Endothelial cell of umbilical vein (primary cell): ENCODE measurements at places on chromosomes 16 and 17. TPM values are rescaled to one million over a fixed set of nuclear protein-coding genes. Genes with fewer than 3 reads are reported as not detected.

Gene TBC1D16
- total RNA-seq: 48.6 and 50.9 TPM in 2 replicates

Gene ARHGAP44
- 0.42 and 0.55 TPM in 2 replicates for total RNA-seq

DNA sequence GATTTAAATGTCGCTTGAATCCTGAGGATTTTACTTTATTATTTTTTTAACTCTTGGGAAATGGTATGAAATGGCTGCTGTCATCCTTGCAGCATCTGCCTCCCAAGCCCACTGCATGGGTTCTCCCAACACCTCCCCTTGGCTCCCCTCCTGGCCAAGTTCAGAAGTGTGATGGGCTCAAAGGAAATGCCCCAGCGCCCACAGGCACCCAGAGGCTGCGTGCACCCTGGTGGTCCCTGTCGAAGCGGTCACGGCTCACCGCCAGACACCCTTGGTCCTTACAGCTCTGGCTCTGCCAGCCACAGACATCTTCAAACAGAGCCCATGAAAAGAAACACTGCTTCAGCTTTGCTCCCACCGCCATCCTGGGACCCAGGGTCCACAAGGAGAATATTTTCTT, 334.7 kb downstream of the SOX9 start:
- no peaks in the 10 kb centered on the region for H3K36me3 ChIP-seq
- H3K4me3 ChIP-seq: no peak overlapping the region
- H3K27ac ChIP-seq: no peak overlapping the region

DNA sequence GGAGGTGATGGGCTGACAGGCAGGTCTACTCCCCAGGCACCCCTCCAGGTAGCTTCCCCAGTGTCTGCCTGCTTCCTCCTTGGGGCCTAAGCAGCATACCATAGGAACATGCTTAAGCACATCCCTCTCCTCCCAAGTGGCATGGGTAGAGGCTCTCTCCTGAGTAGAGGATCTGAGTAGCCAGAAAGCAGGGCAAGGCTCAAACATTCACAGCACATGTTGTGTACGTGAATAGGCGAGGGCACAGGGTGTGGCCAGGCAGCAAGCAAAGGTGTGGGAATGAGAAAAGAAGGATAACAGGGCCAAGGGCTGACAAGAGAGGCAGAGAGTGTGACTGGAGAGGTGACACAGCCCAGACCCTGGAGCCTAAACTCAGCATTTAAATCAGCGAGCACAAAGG, 29.7 kb upstream of the GFOD2 start:
- H3K4me1 ChIP-seq: no peaks in the 10 kb centered on the region
- H3K4me3 ChIP-seq: no peak overlapping the region
- no peaks in the 10 kb centered on the region for H3K27me3 ChIP-seq
- H3K36me3 ChIP-seq: peaks cover 1% of the 10 kb centered on the region
- DNase-seq: no peak

DNA sequence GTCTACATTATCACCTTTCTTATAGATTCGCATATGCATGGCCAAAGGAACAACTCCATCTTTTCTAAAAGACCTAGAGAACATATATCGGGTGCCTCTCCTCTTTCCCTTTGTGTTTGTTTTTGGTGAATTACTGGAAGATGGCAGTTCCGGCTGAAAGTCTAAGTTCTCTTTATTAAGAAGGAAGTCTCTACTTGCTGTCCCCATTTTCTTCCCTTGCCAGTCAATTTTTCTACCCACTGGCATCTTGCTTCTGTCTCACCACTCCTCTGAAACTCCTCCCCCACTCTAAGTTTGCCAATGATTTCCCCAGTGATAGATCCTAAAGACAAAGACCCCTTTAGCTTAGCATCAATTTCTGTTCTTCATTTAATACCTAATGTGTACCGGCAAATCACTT, 93.9 kb upstream of the CORO6 start:
- H3K36me3 ChIP-seq: no peaks in the 10 kb centered on the region
- H3K27ac ChIP-seq: no peak overlapping the region
- no peak for DNase-seq
- H3K4me3 ChIP-seq: no peak overlapping the region
- H3K27me3 ChIP-seq: no peaks in the 10 kb centered on the region

DNA sequence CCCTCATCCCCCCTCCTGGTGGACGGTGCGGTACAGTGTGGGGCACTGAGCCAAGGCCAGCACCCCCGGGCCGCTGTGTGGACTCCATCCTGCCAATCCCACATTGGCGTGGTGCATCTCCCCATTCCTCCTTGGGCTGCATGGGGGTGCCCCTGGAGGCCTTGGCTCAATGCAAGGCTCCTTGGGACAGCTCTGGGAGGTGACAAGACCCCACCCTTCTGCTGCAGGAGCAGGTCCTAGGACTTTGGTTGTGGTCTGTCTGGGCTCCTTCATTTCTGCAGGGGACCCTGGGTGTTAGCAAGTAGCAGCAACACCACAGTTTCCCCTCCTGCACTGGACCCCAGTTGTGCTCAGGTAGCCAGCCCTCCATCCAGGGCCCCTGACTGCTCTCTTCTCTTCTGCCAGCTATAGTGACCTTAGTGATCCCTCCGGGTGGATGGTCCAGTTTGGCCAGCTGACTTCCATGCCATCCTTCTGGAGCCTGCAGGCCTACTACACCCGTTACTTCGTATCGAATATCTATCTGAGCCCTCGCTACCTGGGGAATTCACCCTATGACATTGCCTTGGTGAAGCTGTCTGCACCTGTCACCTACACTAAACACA, 1.3 kb downstream of the PRSS21 start:
- no peak overlapping the region for H3K27ac ChIP-seq
- H3K36me3 ChIP-seq: no peaks in the 10 kb centered on the region
- no peaks in the 10 kb centered on the region for H3K4me1 ChIP-seq

GRCh38 chr17:35166526-35166925, 18.9 kb downstream of the UNC45B start:
- H3K27me3 ChIP-seq: no peaks in the 10 kb centered on the region
- no peaks in the 10 kb centered on the region for H3K4me1 ChIP-seq
- H3K36me3 ChIP-seq: no peaks in the 10 kb centered on the region
- no peak overlapping the region for H3K27ac ChIP-seq

- H3K4me1 ChIP-seq: peaks cover 26% of the 10 kb centered on the region
- no peaks in the 10 kb centered on the region for H3K27me3 ChIP-seq
- H3K27ac ChIP-seq: peak overlapping the region; percentile 90
- H3K36me3 ChIP-seq: no peaks in the 10 kb centered on the region
- no peak overlapping the region for H3K4me3 ChIP-seq
Measured at GRCh38 chr17:17445296-17445924, 31.4 kb upstream of the MED9 start.

DNA sequence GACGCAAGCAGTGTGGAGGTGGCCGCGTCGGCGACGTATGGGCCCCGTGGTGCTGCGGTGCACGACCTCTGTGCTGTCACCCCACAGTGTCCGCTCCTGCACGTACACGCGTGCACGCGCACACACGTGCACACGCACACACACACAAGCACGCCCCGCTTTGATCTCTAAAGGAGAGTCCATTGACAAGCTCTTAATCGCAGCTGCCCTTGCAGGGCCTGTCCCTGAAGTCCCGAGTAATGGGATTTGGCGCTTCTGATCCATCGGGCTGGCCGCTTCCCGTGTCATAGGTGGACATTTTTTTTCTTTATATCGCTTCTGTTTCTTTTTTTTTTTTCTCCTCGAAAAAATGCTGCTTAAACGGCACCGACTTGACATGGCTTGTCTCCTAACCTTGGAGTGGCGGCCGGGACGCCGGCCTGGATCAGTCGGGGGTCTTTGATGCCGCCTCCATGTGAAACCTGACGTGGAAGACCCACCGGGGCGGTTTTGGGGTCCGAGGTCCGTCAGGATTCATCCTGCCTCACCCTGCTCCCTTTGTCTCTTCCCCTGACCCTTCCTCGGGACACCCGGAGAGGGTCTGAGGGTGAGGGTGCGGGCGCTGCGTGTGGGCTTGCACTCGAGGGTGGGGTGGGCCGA, 8.3 kb upstream of the AXIN1 start:
- no peak for DNase-seq
- H3K27ac ChIP-seq: no peak overlapping the region
- H3K4me3 ChIP-seq: no peak overlapping the region
- no peaks in the 10 kb centered on the region for H3K27me3 ChIP-seq

- no peaks in the 10 kb centered on the region for H3K4me1 ChIP-seq
- H3K36me3 ChIP-seq: no peaks in the 10 kb centered on the region
- H3K4me3 ChIP-seq: no peak overlapping the region
- peaks cover 16% of the 10 kb centered on the region for H3K27me3 ChIP-seq
- peak; percentile 64 for DNase-seq
- H3K27ac ChIP-seq: no peak overlapping the region
Measured at GRCh38 chr17:31394544-31394943, 3.1 kb downstream of the RAB11FIP4 start.
